ENCODE measurements at places on chromosomes 16 and 17.
A peak's percentile ranks its signal among the peaks of the same experiment; 100 is the strongest.

GRCh38 chr17:31594416-31594815, 202.9 kb downstream of the RAB11FIP4 start:
- DNase-seq, result no peak

DNA sequence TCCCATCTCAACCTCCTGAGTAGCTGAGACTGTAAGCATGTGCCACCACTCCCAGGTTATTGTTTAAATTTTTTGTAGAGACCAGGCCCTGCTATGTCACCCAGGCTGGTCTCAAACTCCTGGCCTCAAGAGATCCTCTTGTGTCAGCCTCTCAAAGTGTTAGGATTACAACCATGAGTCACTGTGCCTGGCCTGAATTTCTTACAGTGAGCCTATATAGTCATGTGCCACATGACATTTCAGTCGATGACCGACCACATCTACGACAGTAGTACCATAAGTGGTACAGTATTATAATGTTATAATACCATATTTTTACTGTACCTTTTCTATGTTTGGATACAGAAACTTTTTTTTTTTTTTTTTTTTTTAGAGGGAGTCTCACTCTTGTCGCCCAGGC, 195.3 kb downstream of the STX8 start:
- no peak for DNase-seq

GRCh38 chr17:57045868-57046704, 39.0 kb upstream of the AKAP1 start:
- no peak for DNase-seq

DNA sequence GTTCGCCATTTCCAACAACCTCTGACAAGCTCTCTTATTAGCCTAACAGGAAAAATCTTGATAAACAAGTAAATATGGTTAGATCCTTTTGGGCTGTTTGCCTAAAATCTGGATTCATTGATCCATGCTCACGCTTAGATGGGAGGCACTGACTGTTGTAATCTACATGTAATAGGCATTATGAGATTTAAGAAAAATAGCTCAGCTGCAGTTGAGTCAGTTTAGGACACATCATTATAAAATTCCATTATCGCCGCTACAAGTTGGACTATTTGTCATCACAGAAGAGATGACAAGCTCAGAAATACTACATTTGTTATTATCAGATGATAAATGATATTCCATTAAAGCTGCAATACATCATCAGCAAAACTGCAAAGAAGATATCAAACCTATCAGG, 524.0 kb downstream of the TOX3 start:
- no peak for DNase-seq

DNA sequence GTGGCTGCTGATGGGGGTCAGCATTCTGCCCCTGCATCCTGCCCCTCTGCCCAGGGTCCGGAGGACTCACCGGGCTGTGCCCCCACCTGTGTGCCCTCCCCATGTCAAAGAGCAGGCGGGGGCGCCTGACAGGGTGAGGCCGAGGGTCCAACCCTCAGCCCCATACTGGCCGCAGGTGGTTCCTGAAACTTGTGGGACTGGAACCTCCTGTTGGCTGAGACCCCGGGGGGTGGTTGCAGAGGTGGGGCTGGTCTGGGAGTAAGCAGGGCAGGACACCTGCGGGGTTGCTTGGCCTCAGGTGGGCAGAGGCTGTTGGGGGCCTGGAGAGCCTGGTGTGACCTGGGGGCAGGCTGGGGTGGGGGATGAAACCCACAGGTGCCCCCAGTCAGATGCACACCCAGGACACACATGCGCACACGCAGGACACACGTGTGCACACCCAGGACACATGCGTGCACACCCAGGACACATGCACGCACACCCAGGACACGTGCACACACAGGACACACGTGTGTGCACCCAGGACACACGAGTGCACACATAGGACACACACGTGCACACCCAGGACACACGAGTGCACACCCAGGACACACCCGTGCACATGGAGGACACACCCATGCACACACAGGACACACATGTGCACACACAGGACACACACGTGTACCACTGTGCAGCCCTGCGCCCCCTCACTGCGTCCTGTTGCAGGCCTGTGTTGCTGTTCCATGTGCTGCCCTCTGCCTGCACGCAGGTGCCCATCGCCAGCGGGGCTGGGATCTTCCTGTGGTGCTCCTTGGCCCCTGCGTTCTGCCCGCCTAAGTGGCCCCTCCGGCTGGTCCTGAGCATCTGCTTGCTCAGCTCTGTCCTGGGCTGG, 31.4 kb downstream of the SOX8 start:
- DNase-seq, result no peak

- DNase-seq, result peak; percentile 38
These were observed 30.3 kb downstream of the CHD9NB start for GRCh38 chr16:53022374-53022773.

- DNase-seq, result no peak
These were observed 22.3 kb upstream of the SMPD3 start for GRCh38 chr16:68470461-68471150.

GRCh38 chr17:82143333-82143732, 45.3 kb upstream of the FASN start:
- DNase-seq, result no peak

GRCh38 chr16:4679850-4680636, 13.3 kb upstream of the NUDT16L1 start:
- DNase-seq, result no peak

All from brain microvascular endothelial cell (primary cell).